ENCODE measurements at places on chromosomes 5 and 9.

DNA sequence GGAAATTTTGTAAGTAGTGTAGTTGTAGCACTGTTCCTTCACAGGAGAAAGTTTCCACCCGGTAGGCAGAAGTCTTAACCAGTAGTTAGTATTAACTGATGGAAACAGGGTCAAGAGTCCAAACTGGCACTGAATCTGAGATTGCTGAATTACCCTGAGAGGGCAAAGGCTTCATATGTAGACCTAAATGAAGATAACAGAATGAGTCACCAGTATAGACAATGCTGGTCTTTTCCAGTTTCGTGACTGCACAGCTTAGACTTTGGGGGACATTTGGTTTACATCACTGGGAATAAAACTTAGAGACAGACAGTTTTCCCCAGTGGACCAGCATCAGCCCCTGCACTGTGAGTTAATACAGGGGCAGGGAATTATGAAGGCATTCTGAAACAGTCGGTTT, 60.5 kb downstream of the PCSK5 start:
- DNase-seq = no peak

- DNase-seq = peak; percentile 51
Observed at GRCh38 chr5:19987612-19988361, at the start of gene CDH18. TSS of gene CDH18 (minus strand) at chr5:19988200. CDS start at chr5:19838986, 149,214 bp downstream.

DNA sequence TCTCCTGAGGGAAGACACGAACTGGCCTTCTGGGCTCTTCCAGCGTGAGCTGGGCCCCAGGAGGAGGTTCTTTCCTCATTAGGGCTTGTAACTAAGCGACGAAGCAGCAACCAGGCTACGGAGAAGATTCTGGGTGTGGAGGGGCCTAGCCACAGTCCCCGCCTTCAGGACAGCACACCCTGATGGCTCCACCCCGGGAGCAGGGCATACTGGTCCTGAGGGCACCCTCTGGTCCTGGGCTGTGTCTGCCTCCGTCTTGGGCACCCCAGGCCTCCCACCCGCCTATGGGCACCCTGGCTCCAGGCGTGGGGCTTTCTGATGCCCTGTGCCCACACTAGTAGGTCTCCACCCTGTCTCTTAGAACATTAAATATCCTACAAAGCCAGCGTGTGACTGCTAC, 136.4 kb downstream of the OLFM1 start:
- no peak for DNase-seq

GRCh38 chr5:116622375-116623050, 47.9 kb upstream of the SEMA6A start:
- no peak for DNase-seq

- no peak for DNase-seq
Observed at GRCh38 chr9:136535070-136535469, 10.8 kb downstream of the NOTCH1 start.

GRCh38 chr9:79990536-79990935, 418.8 kb downstream of the TLE4 start:
- DNase-seq = no peak

DNA sequence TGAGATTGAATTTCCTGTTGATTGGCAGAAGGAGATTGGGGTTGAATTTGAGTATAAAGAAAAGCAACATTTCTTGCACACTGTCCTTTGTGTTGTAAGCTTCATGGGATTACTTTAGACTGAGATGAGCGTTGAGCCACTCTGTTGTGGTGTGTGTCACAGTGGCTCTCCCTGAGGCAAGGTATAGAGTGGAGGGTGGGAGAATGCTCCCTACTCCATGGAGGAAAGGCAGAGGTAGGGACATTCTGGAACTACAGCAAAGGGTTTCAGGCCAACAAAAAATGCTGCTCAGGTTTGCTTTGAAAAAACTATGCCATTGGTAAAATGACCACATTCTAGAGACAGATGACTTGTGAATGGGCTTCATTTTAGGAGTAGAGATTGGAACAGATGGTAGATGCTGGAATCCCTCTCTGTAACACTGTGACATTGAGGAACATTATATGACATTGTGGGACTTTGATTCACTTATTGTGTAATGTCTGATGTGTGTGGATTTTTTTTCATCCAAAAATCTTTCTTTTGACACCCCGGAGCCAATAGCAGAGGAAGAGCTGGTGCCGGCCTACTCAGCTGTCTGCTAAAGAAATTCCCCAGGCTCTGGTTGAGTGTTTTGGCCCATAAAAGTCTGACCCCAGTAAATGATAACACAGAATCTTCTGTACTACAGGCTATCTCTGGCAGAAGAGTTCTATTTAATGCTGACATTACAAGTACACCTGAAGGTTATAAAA, 6.2 kb upstream of the CEP120 start:
- peak; percentile 41 for DNase-seq

GRCh38 chr5:135127439-135128240, 93.6 kb upstream of the PITX1 start:
- DNase-seq = peak; percentile 73

DNA sequence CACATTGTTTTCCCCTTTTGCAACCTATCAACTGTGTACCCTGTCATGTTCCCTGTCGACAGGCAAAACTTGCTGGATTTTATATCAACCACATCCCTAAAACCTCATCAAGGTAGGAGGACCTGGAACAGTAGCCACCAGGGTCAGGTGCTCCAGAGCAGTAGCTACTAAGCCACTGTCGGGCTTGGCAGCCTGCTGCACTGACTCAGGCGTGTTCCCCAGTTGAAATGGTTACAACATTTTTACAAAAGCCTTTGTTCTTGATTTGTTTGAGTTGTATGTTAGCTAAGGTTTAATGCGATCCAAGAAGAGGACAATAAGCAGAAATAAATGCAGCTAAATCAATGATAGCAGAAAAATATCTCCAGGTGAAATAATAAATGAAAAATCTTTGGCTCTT, 407.4 kb upstream of the TLE4 start:
- peak; percentile 59 for DNase-seq

DNA sequence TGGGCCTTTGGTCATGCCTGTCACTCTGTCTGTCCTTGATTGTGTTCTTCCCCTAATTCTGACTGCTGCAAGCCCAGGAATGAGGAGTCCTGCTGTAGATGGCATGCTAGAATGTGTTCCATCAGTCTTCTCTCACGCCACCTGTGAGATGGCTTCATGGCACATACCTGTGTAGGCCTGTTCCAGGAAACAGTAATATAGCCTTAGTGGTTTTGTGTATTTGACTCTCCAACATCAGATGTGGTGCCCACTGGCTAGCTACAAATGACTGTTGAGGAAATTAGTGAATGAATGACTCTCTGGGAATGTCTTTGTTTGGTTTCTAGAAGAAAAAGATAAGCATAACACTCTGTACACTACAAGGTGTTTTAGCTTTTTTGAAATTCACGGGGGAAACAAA, 367.5 kb downstream of the KDM4C start:
- DNase-seq = no peak

DNA sequence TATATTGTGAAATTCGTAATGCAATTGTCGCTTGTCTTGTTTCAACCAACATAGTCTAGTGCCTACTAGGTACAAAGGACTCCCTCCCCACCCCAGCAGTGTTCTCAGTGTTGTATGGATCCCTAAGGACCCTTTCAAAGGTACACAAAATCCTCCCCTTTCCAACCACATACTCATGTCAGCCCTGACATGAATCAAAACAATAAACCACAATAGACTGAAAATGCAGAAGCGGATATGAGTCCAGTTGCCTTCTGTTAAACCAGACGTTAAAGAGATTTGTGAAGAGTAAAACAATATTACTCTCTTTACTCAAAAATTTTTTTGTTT, 82.4 kb upstream of the IFNK start:
- DNase-seq = no peak

DNA sequence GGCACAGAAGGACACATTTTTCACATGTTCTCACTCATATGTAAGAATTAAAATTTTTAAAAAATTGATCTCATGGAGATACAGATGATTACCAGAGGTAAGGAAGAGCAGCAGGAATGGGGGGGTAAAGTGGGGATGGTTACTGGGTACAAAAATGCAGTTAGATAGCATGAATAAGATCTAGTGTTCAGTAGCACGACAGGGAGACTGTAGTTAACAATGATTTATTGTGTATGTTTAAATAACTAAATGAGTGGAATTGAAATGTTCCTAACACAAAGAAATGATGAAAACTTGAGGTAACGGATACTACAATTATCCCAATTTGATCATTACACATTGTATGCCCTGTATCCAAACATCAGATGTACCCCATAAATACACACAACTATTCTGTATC, 15.2 kb upstream of the TGFBI start:
- no peak for DNase-seq

- peak; percentile 34 for DNase-seq
Observed at GRCh38 chr5:180069589-180070247, 1.8 kb downstream of the RNF130 start.

- DNase-seq = no peak
Observed at GRCh38 chr5:38680094-38680825, 123.8 kb upstream of the LIFR start.

- DNase-seq = peak; percentile 54
Observed at GRCh38 chr5:40389591-40389990, 290.1 kb upstream of the PTGER4 start.

DNA sequence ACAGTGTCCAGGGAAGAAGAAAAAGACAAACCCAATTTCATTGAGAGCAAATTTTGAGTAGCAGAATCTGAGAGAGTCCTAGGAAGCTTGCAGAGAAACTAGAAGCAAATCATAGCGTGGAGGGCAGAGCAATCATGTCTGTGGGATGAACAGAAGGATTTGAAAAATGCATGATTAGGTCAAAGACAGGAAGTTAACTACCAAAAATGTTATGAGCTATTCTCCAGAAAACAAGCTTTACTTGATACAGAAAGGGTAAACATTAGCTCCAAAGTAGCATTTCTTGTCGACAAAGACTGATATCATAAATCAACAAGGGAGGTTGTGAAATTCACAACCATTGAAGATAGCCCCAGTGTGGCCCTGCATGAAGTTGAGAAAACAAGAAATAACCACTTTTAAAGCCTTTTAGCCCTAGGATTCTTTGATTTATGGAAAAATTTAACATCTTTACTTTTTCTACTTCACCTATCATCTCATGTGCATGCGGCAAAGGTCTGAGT, 97.7 kb upstream of the MEGF10 start:
- DNase-seq = peak; percentile 56

DNA sequence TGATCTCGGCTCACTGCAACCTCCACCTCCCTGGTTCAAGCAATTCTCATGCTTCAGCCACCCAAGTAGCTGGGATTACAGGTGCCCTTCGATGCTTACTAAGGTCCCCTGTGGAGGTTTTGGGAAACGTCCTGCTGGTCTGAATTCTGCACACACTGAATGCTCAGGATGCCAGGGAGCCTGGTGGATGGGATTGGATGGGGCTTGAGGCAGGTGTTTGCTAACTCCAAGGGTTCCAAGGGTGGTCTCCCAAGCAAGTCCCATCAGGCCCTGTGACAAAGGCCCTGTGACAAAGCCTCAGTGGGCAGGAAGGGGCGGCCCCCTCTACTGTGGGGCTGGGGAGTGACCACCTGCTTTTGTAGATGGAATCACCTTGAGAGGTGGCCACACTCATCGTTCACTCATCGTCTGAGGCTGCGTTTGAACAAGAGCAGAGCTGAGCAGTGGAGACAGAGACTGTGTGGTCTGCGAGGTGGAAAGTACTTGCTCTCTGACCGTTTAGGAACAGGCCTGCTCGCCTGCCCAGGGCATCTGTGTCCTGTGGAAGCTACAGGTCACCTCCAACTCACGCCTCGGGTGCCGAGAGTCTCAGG, 40.2 kb downstream of the MRPL36 start:
- DNase-seq = no peak

DNA sequence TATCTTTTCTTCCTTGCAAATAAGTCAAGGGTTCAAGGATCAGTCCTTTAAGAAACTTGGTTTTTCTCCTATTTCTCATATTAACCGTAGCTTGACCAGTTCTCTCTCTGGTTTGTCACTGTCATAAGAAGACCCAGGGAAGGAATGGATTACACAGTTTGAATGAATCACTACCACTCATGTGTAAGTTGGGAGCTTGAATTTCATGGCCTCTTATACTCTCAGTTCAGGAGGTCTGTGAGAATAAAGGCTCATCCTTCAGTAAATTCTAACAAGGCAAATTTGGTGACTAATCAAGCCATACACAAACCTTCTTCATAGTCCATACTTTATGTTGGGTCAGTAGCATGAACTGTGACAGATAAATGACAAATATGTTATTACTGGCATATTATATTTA, 323.1 kb upstream of the ACTBL2 start:
- peak; percentile 32 for DNase-seq

DNA sequence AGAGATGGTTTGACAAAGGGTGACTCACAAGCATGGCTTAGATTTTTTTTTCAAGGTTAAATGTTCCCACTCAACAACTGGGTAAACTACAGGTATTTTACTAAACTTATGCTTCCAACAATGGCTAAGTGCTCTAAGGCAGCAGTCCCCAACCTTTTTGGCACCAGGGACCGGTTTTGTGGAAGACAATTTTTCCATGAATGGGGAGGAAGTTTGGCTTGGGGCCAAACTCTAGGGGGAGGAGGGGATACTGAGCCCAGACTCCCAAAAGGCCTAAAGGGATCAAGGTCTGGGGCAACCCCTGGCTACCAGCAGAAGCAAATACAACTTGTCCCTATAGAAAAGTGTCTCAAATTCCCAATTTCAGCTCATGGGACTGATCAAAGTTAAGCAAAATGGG, 32.0 kb upstream of the HSD17B3 start:
- DNase-seq = peak; percentile 16

DNA sequence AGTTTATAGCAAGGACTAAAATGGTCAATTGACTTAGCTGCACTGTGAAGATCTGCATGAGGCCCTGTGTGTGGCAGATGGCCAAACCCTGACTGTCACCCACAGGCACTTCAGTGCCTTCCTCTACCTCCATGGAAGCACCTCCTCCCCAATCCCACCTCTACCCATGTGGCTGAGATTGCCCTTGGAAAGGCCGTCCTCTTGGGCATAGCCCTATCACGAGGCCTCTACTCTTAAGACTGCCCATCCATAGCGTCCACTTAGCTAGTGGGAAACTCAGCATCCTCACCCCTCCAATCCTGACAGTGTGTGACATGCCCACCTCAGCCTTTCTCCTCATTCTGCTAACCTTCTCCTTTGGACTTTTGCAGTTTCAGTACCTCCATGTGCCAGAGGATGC, 510.2 kb downstream of the BNC2 start:
- no peak for DNase-seq

DNA sequence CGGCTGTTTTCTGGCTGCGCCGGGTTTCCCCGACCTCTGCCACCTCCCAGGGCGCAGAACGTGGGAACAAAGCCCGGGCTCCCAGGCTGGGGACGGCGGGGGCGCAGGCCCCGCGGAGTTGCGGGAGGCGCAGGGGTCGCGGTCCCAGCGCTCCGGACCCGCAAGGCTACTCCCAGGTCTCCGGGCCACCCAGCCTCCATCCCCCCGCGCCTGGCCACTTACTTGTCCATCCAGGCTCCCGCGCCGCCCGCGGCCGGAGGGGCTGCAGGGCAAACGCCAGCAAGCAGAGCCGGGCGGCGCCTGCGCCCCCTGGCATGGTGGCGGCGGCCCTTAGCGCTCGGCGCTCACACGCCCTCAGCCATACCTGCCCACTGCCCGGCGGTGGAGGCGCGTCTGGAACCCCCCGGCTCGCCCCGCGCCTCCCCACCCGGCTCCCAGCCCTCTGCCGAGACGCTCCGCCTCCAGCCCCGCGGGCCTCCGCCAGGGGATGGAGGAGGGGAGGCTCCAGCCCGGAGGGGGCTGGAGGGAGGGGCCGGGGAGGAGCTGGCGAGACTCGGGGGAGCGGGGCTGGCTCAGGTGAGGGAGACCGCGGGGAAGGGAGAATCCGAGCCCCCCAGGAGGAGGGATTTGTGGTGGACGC, at the start of gene ADAM19:
Gene ADAM19, minus strand, starts transcription at position 395 of the 640 bp plus-strand sequence. Its CDS starts 79 bp downstream, at position 316.
- DNase-seq = peak; percentile 53
